Kidney (tissue), 22 donors: ENCODE measurements at places on chromosomes 2 and 18.

DNA sequence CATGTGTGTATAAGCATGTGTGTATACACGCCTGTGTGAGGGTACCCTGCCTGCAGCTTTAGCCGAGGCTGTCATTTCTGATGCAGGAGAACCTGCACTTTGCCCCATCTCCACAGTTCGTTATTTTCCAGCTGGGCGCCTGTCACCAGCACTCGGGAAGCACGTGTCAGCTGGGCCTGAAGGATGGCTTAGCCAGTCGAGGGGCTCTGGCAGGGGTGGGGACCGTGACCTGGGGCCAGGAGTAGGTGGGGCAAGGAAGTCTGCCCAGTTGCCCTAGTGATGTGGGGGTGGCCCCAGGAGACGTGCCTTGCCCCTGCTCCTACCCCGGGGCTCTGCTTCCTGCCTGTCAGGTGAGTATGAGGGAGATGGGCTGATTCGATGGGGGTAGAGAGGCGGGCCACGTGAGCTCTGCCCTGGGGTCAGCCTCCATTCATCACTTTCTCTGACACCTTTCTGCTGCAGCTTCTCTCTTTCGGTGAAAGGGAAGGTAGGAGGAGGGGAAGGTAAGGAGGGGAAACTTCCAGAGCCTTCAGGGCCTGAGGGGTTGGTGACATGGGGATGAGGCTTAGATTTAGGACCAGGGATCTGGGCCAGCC is 130.6 kb upstream of the SKOR2 start:
- no peak for DNase-seq
- H3K36me3 ChIP-seq = no peaks in the 10 kb centered on the region
- H3K4me1 ChIP-seq = no peaks in the 10 kb centered on the region

DNA sequence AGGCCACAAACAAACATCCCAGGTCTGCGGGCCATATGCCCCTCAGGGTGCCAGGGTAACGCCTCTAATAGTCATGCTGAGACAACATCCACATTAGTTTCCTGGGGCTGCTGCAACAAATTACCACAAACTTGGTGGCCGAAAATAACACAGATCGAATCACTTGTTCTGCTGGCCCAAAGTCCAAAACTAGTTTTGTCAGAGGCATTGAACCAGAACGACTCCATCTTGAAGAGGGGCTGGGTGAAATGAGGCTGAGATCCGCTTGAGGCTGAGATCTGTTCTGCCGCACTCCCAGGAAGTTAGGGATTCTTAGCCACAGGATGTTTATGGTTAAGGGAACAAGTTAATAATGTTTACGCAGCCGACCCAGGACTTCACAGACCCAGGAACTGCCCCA is 66.7 kb downstream of the COPS8 start:
- H3K27me3 ChIP-seq = no peaks in the 10 kb centered on the region
- no peaks in the 10 kb centered on the region for H3K4me1 ChIP-seq
- DNase-seq = no peak
- no peak overlapping the region for H3K27ac ChIP-seq
- no peak overlapping the region for H3K4me3 ChIP-seq

GRCh38 chr18:78735131-78736014 is 244.2 kb upstream of the SALL3 start:
- H3K4me1 ChIP-seq = no peaks in the 10 kb centered on the region
- H3K27me3 ChIP-seq = no peaks in the 10 kb centered on the region
- no peak for DNase-seq
- H3K27ac ChIP-seq = no peak overlapping the region
- H3K4me3 ChIP-seq = no peak overlapping the region
- H3K36me3 ChIP-seq = no peaks in the 10 kb centered on the region

DNA sequence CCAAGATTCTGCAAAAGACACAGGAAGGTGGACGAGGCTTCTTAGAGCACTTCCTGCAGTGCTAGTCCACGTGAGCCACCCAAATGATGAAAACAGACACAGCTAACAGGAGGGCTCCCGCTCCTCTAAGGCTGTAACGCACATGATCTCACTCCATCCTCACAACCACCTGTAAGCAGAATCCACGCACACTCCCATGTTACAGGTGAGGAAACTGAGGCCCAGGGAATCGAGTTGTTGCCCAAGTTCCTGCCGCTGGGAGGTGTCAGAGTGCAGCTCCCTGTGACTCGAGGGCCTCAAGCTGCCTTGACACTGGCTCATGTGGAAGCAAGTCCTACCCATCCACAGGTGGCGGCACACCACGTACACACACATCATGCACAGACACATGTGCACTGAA is 4.4 kb downstream of the DNMT3A start:
- no peak overlapping the region for H3K4me3 ChIP-seq
- H3K4me1 ChIP-seq = no peaks in the 10 kb centered on the region
- DNase-seq = no peak
- H3K27ac ChIP-seq = no peak overlapping the region

DNA sequence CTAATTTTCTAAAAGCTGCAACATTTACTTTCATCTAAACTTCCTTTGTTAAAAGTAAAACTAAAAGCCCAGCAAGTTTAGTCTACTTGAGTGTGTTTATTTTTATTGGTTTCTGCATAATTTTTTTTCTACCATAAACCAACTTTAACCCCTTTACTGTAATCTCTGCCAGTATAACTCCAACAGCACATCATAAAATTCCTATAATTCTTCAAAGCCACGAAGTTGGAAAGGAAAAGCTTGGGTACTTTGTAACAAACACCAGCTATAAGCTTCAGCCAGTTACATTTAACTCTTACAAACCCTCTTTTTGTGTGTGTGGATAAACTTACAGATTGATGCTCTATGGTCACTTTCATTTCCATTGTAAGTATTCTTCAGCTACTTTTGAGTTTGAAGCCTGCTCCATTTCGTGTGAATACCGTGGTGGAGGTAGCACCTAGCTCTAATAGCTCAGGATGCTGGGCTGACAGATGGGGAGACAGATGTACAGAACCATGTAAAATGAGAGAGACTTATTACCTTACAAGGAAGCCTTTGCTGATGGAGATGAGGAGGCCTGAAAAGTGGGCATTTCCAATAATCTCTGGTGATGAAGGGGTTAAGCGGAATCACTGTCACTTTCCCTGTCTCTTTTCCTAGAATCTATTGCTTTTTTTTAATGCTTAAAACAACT is 42.5 kb downstream of the ZEB2 start:
- H3K36me3 ChIP-seq = no peaks in the 10 kb centered on the region
- H3K27me3 ChIP-seq = no peaks in the 10 kb centered on the region
- peaks cover 3% of the 10 kb centered on the region for H3K4me1 ChIP-seq
- H3K4me3 ChIP-seq = no peak overlapping the region
- H3K27ac ChIP-seq = no peak overlapping the region

DNA sequence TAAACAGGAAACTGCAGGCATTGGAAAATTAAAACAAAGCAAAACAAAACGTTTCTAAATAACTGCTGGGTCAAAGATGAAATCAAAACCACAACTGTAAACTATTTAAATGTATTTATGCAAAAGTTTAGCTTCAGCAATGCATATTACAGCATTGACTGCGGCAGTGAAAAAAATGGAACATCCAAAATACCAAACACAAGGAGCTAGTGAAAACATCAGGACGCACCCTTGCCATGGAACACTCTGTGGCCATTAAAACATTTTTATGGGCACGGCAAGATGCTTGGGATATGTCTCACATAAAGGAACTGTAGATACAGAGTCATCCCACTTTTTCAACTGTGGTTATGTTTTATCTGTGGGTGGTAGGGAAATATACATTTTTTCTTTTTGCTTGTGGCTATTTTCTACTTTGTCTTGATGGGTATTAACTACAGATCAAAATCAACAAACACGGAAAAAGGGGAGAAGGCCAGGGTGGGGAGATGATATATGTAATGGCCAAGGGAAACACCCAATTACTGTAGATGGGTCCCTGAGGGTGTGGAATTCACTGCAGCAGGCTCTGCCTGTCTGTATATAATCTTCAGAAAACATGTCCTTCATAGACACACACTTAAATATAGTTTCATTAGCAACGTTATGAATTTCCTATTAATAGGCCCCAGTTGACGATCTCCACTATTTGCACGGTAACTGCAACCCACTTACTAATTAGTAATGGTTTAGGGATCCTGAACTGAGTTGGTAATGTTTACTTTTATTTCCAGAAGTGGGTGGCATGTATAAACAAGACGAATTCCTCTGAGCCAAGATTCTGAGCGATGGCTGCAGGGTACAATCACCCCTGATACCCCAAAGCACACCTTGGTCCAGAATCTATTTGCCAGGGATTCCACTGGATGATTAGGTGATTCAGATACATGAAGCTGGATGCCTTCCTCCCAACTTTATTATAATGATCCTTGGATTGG is 110.5 kb downstream of the ACKR3 start:
- H3K4me3 ChIP-seq = no peak overlapping the region
- no peaks in the 10 kb centered on the region for H3K4me1 ChIP-seq
- no peaks in the 10 kb centered on the region for H3K36me3 ChIP-seq
- no peak overlapping the region for H3K27ac ChIP-seq
- no peaks in the 10 kb centered on the region for H3K27me3 ChIP-seq
- no peak for DNase-seq

DNA sequence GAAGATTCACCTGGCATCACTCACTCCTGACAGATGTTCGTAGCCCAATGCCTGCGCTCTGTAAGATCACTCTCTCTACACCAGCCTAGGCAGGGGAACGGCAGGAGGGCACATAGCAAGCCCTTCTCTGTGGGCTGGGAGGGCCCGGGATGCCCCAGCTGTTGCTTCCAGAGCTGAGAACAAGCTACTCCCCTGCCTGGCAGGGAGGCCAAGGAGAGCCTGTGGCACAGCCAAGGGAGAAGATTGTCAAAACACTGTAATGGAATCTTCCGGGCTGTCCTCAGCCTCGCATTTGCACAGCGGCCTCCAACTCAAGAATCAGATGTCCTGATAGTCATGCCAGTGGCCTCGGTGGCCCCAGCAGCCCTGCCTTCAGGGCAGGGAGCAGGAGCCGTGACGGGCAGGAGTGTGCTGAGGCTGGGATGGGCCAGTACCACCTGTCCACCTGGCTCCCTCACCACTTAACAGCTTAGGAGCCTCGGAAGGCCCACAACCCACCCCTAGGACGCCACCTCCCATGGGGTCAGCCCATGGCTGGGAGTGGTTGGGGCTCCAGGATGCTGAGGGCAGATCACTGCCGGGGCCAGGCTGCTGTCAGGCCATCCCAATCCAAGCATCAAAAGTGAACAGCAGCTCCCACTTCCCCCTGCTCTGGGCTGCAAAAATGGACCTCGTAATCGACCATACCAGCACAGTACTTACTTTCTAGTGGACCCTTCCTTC is 21.9 kb upstream of the SLC35F6 start:
- H3K27me3 ChIP-seq = no peaks in the 10 kb centered on the region
- DNase-seq = no peak
- no peak overlapping the region for H3K27ac ChIP-seq
- no peaks in the 10 kb centered on the region for H3K4me1 ChIP-seq

GRCh38 chr2:189143925-189144324 is 35.6 kb downstream of the COL5A2 start:
- no peak overlapping the region for H3K27ac ChIP-seq
- no peaks in the 10 kb centered on the region for H3K27me3 ChIP-seq
- no peak for DNase-seq
- H3K4me3 ChIP-seq = no peak overlapping the region

DNA sequence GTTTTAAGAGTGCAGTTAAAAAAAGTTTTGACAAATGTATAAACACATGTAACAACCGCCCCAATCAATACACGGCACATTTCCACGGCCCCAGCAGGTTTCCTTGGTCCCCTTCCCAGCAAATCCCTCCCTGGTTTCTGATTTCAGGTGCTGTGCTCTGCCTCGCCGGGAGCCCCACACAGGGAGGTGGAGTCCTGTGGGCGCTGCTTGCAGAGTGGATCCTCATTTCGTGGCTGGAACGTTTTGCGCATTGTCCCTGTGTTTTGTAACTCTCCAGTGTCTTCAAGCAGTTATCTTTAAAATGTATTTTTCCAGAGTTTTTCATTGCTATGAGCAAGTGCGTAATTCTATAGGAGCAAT is 124.8 kb downstream of the GALR1 start:
- H3K27me3 ChIP-seq = no peaks in the 10 kb centered on the region
- H3K4me3 ChIP-seq = no peak overlapping the region
- H3K4me1 ChIP-seq = no peaks in the 10 kb centered on the region
- H3K27ac ChIP-seq = no peak overlapping the region

GRCh38 chr2:233063269-233063975 is 3.3 kb downstream of the INPP5D start:
- DNase-seq = no peak
- H3K36me3 ChIP-seq = no peaks in the 10 kb centered on the region
- no peaks in the 10 kb centered on the region for H3K27me3 ChIP-seq

- H3K27me3 ChIP-seq = no peaks in the 10 kb centered on the region
- H3K4me3 ChIP-seq = peak overlapping the region; percentile 43
- H3K27ac ChIP-seq = no peak overlapping the region
- H3K4me1 ChIP-seq = peaks cover 39% of the 10 kb centered on the region
Observed at GRCh38 chr2:73078457-73079411, 7.2 kb upstream of the SFXN5 start.

- H3K27ac ChIP-seq = no peak overlapping the region
- DNase-seq = no peak
- no peaks in the 10 kb centered on the region for H3K27me3 ChIP-seq
- H3K4me1 ChIP-seq = no peaks in the 10 kb centered on the region
- no peaks in the 10 kb centered on the region for H3K36me3 ChIP-seq
- H3K4me3 ChIP-seq = no peak overlapping the region
Observed at GRCh38 chr2:136130511-136130910, 12.6 kb upstream of the CXCR4 start.

GRCh38 chr2:119544939-119545475 is 758 bp downstream of the CFAP221 start:
- H3K36me3 ChIP-seq = no peaks in the 10 kb centered on the region
- H3K4me3 ChIP-seq = peak overlapping the region; percentile 68
- no peaks in the 10 kb centered on the region for H3K4me1 ChIP-seq
- no peaks in the 10 kb centered on the region for H3K27me3 ChIP-seq
- peak; percentile 75 for DNase-seq
- peak overlapping the region; percentile 93 for H3K27ac ChIP-seq

DNA sequence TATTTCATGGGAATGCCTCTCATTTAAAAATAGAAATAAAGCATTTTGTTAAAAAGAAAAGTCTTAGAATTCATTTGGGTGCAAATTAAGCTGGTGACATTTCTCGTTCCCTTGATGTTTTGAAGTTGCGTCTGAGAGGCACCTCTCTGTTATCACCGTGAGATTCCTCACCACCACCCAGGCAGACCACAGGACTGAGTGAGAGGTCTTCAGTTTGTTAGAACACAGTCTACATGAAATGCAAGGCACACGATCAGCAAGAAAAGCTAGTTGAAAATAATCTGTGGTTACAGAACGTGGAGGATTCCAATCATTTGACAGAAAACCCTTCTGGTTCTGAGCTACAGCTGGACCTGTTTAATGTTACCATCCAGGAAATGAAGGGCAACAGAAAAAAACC is 116.0 kb downstream of the UXS1 start:
- H3K36me3 ChIP-seq = no peaks in the 10 kb centered on the region
- H3K27me3 ChIP-seq = no peaks in the 10 kb centered on the region

DNA sequence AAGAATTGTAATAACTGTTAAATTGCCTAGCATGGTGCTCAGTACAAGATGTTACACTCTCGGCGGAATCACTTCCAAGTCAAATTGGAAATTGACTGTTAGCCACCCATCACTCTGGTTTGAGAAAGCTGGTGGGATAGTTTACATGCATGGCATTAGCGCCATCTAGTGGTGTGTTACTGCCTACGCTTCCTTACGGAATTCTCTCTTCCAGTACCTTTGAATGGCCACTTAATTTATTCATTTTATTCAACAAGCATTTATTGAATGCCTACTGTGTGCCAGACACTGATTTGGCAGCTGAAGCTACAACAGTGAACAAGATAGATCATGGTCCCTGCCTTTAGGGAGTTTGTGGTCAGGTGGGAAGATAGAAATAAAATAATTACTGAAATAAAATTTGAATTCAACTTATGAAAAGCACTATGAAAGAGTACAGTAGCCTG is 171.2 kb downstream of the TMEM247 start:
- H3K36me3 ChIP-seq = no peaks in the 10 kb centered on the region
- DNase-seq = peak; percentile 76
- H3K27ac ChIP-seq = no peak overlapping the region
- H3K4me1 ChIP-seq = no peaks in the 10 kb centered on the region

- DNase-seq = no peak
- no peak overlapping the region for H3K27ac ChIP-seq
- H3K27me3 ChIP-seq = no peaks in the 10 kb centered on the region
Observed at GRCh38 chr2:48991415-48992131, 162.7 kb downstream of the FSHR start.
